ENCODE measurements at places on chromosomes 11 and 22.

GRCh38 chr11:44424841-44425240, 114.9 kb upstream of the ALX4 start:
- no peak for DNase-seq

DNA sequence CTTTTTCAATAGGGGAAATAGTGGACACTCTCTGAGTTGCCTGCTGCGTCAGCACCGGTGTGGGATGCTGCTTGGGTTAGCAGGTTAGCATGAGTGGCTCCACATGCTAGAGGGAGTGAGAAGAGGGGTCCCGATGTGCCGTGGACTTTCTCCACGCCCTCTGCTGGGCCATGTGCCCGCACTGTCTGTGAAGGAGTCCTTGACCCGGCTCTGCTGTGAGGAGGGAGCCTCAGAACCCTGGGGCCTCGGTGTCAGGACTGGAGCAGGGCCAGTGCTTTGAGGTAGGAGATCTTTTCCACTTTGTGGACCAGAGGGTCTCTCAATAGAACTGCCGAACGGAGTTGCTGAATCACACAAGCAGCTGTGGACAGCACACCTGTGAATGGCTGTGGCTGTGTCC, 14.8 kb downstream of the CTTN start:
- no peak for DNase-seq

GRCh38 chr11:118996926-118997626, 862 bp upstream of the CENATAC start:
- DNase-seq = no peak

DNA sequence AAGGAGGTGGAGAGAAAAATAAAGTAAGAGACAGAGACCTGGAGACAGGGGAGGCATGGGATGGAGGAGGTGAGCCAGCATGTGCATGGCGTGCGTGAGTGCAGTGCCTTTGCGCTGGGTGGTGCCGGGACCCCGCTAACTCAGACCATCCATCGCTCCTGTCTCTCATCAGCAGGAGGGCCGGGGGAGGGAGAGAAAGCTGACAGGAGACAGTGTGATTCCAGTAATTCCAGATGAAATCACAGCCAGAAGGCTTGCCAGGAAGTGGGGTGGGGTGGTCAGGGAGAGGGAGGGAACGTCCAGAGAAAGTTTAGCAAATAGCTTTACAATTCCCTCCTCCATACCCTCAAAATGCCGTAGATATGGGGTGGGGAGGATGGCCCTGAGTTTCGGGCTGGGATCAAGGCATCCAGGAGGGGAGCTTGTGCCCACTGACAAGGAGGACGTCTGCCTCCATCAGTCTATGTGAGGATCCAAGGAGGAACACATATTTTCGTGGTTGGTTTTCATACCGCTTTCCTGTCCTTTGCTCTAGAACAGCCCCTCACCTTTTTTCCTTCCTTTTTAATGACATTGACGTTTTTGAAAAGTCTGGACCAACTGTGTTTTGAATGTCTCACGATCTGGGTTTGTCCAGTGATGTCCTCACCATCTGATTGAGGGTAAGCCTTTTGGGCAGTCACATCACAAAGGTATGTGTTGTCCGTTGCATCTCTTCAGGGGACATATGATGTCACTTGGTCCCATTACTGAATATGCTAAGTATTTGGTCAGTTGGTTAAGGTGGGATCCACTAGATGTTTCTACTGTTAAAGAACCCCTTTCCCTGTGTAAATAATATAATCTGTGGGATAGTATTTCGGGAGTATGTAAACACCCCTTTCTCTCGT, 567.3 kb downstream of the MIAT start:
- DNase-seq = no peak

- DNase-seq = no peak
Observed at GRCh38 chr11:88623531-88623930, 286.0 kb upstream of the CTSC start.

DNA sequence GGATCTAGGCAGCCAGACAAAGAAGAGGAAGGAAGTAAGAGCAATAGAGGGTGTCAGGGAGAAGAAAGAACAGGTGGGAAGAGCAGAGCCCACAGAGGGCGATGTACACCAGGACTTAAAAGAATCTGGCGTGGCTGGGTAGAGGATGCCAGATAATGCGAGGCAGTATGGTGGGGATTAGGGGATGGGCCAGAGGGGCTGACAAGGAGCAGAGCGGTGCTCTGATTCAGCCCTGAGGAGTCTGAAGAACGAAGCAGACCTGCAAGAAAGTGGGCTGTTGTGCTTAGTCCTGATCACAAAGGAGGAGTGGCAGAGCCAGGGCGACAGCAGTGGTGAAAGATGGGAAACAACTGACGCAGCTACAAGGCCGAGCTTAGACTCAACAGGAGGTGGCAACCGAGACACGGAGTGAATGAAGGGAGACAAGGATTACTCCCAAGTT, 163.7 kb downstream of the LARGE1 start:
- no peak for DNase-seq

GRCh38 chr22:46513908-46514550, 23.4 kb downstream of the CELSR1 start:
- no peak for DNase-seq

- no peak for DNase-seq
Observed at GRCh38 chr11:109747839-109748238, 325.8 kb downstream of the C11orf87 start.

DNA sequence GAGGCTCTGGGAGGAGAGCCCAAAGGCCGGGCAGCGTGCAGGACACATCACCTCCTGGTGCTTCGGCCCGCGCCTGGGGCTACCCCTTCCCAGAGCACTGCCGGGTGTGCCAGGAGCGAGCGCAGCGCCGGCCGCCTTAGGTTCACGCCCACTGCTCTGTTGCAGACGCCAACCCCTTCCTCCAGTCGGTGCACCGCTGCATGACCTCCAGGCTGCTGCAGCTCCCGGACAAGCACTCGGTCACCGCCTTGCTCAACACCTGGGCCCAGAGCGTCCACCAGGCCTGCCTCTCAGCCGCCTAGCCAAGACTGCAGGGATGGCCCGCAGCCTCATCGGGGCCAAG, 79.0 kb downstream of the MED15 start:
- no peak for DNase-seq

DNA sequence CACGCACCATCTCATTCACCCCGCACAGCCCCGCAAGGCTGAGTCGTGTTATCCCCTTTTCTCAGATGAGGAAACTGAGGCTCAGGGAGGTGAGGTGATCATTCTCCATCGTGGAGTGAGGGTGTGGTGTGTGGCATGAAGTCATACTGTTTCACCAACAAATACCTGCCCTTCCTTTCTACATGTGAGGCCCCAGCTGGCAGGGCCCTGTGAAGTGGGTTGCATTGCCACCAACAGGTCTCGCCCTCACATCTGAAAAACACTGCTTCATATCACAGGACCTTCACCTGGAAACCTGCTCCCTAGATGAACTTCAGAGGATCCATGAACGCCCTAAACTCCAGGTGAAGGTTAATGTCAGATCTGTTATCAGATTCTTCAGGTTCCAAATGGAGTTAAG, 4.3 kb downstream of the SSTR3 start:
- DNase-seq = no peak

- no peak for DNase-seq
Observed at GRCh38 chr22:40348025-40348658, 1.8 kb downstream of the ADSL start.

GRCh38 chr11:24155792-24156191, 341.1 kb upstream of the LUZP2 start:
- DNase-seq = no peak

DNA sequence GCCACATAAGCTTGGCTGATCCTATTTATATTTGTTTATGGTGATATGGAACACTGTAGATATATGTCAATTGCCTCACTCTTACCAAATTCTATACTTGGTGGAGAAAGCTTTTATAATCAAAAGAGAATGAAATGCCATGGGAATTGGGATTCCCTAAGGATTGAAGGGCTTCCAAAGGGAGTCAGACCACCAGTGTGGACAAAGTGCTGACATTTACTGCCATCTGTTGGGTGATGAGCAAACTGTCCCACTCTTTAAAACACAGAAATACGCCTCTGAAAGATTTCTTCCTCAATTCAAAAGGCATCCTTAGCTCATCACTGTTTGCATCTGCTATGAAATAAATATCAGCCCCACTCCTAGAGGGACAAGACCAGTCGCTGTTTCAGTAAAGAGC, 7.1 kb downstream of the SLC1A2 start:
- DNase-seq = no peak

GRCh38 chr11:62988276-62988675, 3.5 kb upstream of the SLC22A6 start:
- DNase-seq = no peak

DNA sequence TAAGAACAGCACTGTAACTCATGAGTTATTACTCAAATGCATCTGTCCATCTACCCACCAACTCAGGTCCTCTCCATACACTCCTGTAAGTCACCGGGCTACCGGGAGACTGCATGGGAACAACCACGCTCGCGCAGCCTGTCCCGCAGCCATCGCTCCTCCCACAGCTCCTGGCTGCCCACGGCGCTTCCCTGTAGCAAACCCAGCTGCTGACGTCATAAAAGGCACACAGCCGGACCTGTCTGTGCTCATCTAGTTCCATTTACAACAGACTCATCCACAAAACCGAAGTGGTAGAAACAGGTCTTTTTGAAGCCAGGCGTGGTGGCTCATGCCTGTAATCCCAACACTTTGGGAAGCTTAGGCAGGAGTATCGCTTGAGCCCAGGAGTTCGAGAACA, 23.4 kb upstream of the PACSIN2 start:
- no peak for DNase-seq

DNA sequence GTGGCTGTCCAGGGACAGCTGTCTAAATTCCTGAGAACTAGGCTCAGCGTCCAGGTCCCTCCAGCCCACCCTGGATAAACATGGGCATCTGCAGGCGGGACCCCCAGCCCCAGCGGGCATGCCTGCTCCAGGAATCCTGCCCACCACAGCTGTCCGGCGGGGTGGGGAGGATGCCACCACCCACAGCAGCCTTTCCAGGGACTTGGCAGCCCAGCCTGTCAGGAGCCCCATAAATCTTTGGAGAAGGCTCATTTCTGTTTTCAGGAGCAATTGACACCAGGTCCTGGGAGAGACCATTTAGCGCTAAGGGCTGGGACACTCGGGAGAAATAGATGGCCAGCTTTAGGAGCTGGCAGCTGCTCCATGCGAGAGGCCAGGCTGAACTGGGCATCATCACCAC, 358.9 kb downstream of the CADM1 start:
- no peak for DNase-seq

- no peak for DNase-seq
Observed at GRCh38 chr11:10973416-10973815, 115.6 kb upstream of the ZBED5 start.

- no peak for DNase-seq
Observed at GRCh38 chr22:48491451-48491941, 1336.2 kb downstream of the BRD1 start.

DNA sequence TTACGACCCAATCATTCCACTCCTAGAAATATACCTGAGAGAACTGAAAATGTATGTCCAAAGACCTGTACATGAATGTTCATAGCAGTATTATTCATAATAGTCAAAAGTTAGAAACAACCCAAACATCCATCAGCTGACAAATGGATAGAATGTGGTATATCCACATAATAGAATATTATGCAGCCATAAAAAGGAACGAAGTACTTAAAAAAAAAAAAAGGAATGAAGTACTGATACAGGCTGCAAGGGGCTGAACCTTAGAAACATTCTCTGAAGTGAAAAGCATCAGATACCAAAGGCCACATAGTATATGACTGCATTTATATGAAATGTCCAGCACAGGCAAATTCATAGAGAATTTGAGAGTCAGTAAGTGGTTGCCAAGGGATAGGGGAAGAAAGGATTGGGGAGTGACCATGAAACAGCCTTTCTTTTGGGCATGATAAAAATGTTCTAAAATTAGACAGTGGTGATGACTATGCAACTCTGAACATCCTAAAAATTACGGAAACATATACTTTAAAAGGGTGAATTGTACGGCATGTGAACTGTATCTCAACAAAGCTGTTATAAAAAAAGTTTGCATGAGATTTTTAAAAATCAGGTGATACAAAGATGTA, 1.8 kb downstream of the TPST2 start:
- no peak for DNase-seq

- DNase-seq = no peak
Observed at GRCh38 chr11:34207487-34208180, 102.2 kb downstream of the NAT10 start.

- DNase-seq = no peak
Observed at GRCh38 chr11:269146-269890, 8.9 kb upstream of the NLRP6 start.

- DNase-seq = no peak
Observed at GRCh38 chr11:19631712-19632498, 80.7 kb upstream of the NAV2 start.

GRCh38 chr22:46957521-46957920, 195.1 kb downstream of the TBC1D22A start:
- no peak for DNase-seq
